Femur (tissue), 1 donor: ENCODE measurements at places on chromosomes 4 and X.

- no peak for DNase-seq
Measured at GRCh38 chr4:100674976-100675375, 157.2 kb upstream of the EMCN start.

DNA sequence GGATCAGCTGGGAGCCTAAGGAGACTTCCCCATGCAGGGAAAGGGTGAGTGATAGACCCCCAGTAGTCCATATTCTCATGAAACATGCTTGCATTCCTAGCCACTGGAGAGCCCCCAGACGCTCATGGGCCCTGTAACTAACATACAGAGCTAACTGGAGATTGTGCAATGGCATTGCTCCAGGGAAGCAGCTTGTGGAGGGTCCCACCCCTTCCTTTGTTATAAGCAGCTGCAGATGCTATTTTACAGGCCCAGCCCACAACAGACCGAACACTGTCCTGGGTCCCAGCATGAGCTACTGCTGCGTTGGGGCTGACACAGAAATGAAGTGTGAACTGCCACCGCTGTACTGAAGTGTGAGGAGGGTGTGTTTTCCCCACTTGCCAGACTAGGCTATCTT lies 1465.7 kb upstream of the DIAPH2 start:
- no peak for DNase-seq

DNA sequence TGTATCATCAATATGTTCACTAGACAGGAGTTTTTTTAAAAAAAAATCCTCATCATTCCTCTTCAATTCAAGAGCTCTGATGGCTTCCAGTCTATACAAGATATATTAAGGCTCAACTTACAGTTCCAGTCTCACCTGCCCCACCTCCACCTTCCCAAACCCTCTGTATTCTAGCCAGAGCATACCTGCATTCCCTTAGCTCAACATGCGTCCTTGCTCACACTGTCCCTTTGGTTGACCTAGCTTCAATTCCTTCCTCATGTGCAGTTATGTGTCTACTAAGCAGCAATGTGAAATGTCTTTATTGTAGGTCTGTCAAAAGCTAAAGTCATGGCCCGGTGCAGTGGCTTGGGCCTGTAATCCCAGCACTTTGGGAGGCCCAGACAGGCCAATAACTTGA lies 10.8 kb downstream of the DHX15 start:
- no peak for DNase-seq

- DNase-seq: no peak
Measured at GRCh38 chrX:97594646-97595224, 711.0 kb downstream of the RPA4 start.

GRCh38 chrX:44913656-44914531 lies 40.9 kb downstream of the KDM6A start:
- no peak for DNase-seq
